Effector memory CD4-positive, alpha-beta T cell (primary cell): ENCODE measurements at places on chromosomes 4 and X.

DNA sequence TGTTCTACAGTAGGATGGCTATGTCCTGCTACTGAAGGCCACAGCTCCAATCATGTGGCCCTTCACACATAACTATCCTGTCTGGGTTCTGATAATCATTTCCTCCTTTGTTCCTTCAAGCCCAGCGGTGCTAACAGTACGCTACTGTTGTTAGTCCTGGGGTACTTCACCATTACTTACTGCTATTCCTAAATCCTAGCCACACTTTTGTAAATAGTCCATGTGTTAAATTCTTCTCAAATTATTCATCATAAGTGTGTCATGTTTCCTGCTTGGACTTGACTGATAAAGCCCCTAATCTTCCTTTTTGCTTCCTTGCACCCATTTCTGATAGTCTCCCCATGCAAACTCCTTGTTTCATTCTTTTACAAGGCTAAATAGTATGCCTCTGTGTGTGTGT lies 332.6 kb downstream of the FGF13 start:
- H3K27me3 ChIP-seq: no peaks in the 10 kb centered on the region
- DNase-seq: no peak
- no peaks in the 10 kb centered on the region for H3K36me3 ChIP-seq

- no peak overlapping the region for H3K4me3 ChIP-seq
- H3K27me3 ChIP-seq: no peaks in the 10 kb centered on the region
- H3K36me3 ChIP-seq: no peaks in the 10 kb centered on the region
- no peaks in the 10 kb centered on the region for H3K4me1 ChIP-seq
- DNase-seq: no peak
These were observed 28.1 kb downstream of the DDIT4L start for GRCh38 chr4:100162027-100162685.

- no peaks in the 10 kb centered on the region for H3K4me1 ChIP-seq
- no peak overlapping the region for H3K27ac ChIP-seq
- H3K27me3 ChIP-seq: no peaks in the 10 kb centered on the region
These were observed 10.6 kb downstream of the HGFAC start for GRCh38 chr4:3452376-3452775.

GRCh38 chrX:40100141-40100536 lies 2.4 kb upstream of the BCOR start:
- peaks cover 4% of the 10 kb centered on the region for H3K4me1 ChIP-seq
- no peaks in the 10 kb centered on the region for H3K36me3 ChIP-seq
- no peak overlapping the region for H3K27ac ChIP-seq
- no peak overlapping the region for H3K4me3 ChIP-seq

DNA sequence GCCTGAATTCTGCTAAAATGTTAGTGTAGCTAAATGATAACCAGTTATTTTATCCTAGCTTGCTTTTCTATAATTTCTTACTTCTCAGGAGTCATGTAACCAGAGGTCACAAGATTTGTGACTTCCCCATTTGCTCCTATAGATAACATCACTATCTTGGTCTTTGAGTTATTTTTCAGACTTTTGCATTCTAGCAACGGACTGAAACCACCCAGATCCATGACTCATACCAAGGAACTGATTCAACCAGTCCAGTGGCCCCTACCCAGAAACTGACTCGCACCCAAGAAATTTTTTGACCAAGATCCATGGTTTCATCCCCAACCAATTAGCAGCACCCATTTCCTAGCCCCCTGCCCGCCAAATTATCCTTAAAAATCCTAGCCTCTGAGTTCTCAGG lies 50.0 kb downstream of the IQCM start:
- H3K4me3 ChIP-seq: no peak overlapping the region
- no peaks in the 10 kb centered on the region for H3K27me3 ChIP-seq
- no peaks in the 10 kb centered on the region for H3K4me1 ChIP-seq
- DNase-seq: no peak
- H3K27ac ChIP-seq: no peak overlapping the region
- H3K36me3 ChIP-seq: no peaks in the 10 kb centered on the region

- no peak for DNase-seq
- H3K27ac ChIP-seq: no peak overlapping the region
- H3K4me1 ChIP-seq: no peaks in the 10 kb centered on the region
- H3K36me3 ChIP-seq: no peaks in the 10 kb centered on the region
These were observed 79.3 kb upstream of the DYNLT3 start for GRCh38 chrX:37926700-37927099.

DNA sequence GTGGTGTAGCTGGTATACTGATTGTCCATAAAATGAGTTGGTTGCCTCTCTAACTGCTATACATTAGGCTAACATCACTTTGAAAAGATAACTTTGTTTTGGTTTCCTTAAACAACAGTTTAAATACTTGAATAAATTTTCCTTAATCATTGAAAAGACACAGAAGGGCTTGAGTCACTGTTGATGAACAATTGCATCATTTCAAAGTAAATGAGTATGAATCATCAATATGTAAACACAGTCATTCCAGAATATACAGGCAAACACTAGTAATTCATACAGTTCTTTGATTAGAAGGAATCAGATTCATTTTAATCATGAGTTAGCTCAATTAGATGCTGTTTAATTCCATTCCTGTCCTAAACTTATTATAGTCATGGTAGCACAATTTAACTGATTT lies 160.6 kb downstream of the AFF2 start:
- no peaks in the 10 kb centered on the region for H3K36me3 ChIP-seq
- DNase-seq: no peak
- no peak overlapping the region for H3K4me3 ChIP-seq
- H3K27me3 ChIP-seq: no peaks in the 10 kb centered on the region
- no peaks in the 10 kb centered on the region for H3K4me1 ChIP-seq

DNA sequence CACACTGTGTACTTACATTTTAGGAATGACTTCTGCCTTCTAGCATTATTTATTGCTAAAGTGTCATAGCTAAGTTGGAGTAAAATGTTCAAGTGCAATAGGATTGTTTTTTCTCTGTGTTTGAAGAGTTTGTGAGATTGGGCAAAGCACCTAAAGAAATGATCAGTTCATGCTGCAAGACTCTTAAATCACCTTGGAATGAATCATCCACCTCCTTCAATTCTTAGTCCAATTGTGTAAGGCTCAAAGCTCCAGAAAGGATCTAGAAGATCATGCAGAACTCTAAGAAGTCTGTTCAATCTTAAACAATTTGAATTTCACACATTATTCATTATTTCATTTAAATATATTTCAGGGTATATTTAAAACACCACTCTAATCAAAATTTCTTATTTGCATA lies 137.1 kb downstream of the AMELX start:
- no peak overlapping the region for H3K27ac ChIP-seq
- no peaks in the 10 kb centered on the region for H3K27me3 ChIP-seq
- no peaks in the 10 kb centered on the region for H3K4me1 ChIP-seq
- no peak overlapping the region for H3K4me3 ChIP-seq
- DNase-seq: no peak
- no peaks in the 10 kb centered on the region for H3K36me3 ChIP-seq

DNA sequence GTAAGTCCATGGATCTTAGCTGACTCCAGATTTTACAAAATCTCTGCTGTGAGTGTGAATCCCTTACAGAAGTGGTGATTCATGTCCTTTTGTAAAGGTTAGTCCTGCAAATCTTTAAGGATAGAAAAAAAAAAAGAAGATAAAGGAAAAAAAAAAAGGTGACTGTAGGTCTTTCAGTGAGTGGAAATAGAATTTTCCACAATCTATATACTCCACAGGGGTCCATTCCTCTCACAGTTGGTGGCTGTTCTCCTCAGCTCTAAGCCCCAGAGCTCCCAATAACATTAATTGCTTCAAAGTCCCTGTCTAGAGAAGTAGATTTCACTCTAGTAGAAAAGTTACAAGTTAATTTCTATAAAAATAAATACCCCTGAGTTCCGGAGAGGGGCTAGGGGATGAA lies 189.1 kb downstream of the NDST4 start:
- no peak overlapping the region for H3K4me3 ChIP-seq
- H3K4me1 ChIP-seq: no peaks in the 10 kb centered on the region
- no peak for DNase-seq
- H3K27ac ChIP-seq: no peak overlapping the region
- no peaks in the 10 kb centered on the region for H3K27me3 ChIP-seq

DNA sequence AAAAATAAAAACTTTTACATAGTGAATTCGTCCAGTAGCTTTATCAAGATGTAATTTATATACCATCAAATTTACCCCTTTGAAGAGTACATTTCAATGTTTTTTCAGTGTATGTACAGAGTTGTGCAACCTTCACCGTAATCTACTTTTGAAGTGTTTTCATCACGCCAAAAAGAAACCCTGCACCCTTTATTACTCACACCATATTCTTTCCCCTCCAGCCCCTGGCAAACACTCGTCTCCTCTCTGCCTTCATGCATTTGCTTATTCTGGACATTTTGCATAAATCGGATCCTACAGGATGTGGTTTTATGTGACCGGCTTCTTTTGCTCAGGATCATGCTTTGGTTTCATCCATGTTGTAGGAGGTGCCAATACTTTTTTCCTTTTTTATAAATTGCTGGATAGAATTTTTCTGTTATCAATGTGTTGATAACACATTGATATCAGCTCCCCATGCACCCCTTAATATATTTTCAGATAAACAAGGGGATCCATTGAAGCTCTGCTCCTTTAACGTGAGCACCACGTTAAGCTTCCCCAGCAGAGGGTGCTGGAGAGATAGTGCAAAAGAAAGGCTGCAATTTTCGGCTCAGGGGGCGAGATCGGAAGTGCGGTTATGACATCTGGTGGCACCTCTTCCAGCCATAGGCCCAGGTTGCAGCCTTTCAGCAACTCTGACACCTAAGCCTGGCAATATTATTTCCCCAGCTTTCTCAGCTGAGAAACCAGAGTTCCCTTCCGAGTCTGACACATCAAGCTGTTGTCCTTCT lies 100.1 kb upstream of the VCX3B start:
- no peak for DNase-seq

DNA sequence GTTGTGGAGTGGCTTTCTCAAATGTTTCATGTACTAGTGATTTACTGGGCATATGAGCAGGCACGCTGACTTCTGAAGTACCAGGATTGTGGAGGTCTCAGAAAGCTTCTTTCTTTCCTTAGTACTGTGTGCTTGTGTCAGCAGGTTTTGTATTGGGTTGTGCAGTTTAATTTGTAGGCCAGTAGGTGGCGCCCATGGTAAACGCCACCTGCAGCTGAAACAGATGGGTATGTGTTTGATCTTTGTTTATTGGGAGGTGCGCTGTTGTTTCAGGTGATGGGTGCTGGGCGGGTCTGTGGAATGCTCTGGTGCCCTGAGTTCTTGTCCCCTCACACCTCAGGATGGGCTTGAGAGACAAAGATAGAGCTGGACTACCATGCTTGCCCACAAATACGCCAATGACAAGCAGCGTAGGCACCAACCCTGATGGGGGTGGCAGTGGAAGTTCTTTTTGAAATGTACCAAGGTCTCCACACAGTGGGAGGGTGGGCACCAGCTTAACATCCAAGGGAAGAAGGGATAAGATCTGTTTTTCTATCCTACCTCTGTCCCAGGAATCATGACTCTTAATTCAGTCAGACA lies 141.5 kb downstream of the RPS6KA6 start:
- no peak overlapping the region for H3K27ac ChIP-seq
- no peak overlapping the region for H3K4me3 ChIP-seq
- no peaks in the 10 kb centered on the region for H3K4me1 ChIP-seq
- no peaks in the 10 kb centered on the region for H3K27me3 ChIP-seq
- DNase-seq: no peak

- H3K27ac ChIP-seq: no peak overlapping the region
- no peaks in the 10 kb centered on the region for H3K36me3 ChIP-seq
- no peaks in the 10 kb centered on the region for H3K27me3 ChIP-seq
- DNase-seq: no peak
- no peaks in the 10 kb centered on the region for H3K4me1 ChIP-seq
These were observed 104.4 kb upstream of the MYOZ2 start for GRCh38 chr4:119031218-119031617.

GRCh38 chr4:7366954-7367353 lies 67.8 kb downstream of the PSAPL1 start:
- no peak overlapping the region for H3K27ac ChIP-seq
- H3K36me3 ChIP-seq: no peaks in the 10 kb centered on the region
- no peaks in the 10 kb centered on the region for H3K4me1 ChIP-seq
- DNase-seq: no peak
- H3K27me3 ChIP-seq: peaks cover 3% of the 10 kb centered on the region

DNA sequence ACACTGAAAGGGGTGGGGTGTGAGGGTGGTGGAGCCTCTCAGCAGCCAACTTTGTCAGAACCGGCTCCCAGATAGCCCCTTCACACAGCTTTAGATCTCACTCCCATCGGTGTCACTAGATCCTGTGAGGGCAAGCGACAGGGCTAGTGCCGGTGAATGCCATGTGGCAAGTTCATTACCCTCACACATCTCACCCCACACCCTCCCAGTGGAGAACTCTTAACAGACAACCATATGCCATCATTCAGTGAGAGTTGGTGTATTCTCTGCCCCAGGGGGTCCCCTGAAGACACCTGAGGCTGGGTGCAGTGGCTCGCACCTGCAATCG lies 15.3 kb downstream of the SEPTIN6 start:
- DNase-seq: no peak
- no peaks in the 10 kb centered on the region for H3K27me3 ChIP-seq
- H3K4me1 ChIP-seq: peaks cover 45% of the 10 kb centered on the region
- peaks cover 6% of the 10 kb centered on the region for H3K36me3 ChIP-seq
- H3K4me3 ChIP-seq: peak overlapping the region; percentile 18

- no peaks in the 10 kb centered on the region for H3K4me1 ChIP-seq
- no peak for DNase-seq
- no peaks in the 10 kb centered on the region for H3K36me3 ChIP-seq
- no peak overlapping the region for H3K4me3 ChIP-seq
- no peaks in the 10 kb centered on the region for H3K27me3 ChIP-seq
These were observed 100.2 kb upstream of the PGRMC2 start for GRCh38 chr4:128387600-128388351.

DNA sequence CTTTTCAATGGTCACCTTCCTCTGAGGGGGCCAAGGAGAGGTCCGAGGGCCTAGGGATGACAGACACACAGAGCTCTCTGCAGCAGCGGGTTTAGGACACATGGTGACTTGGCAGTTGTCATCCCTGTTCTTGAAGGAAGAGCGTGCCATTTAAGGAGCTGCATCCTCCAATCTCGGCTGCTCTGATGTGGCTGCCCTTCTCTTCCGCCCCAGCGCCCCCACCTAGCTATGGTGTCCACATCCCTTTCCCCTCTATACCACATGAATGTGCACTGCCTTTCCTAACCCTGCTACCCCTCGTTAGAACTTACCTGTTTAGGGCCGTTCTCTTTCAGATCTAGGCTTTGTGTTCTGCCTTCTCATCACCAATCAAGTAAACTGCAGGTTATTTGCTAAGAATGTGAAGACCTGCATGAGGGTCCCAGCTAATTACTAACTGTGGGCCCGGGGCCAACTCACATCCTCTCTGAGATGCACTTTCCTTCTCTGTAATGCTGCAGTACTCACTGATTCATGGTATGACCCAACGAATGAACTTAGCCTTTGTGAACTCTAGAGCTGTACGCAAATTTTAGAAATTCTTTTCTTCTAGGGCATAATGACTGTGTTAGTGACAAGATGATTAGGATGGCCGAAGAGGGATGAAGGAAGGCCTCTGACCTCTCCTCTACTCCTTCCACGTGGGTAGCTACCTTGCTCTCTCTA lies 38.2 kb downstream of the CHST7 start:
- DNase-seq: peak; percentile 13
- no peaks in the 10 kb centered on the region for H3K36me3 ChIP-seq
- no peak overlapping the region for H3K4me3 ChIP-seq
- H3K27ac ChIP-seq: no peak overlapping the region
